ENCODE measurements at places on chromosomes 3 and 15.
A peak's percentile ranks its signal among the peaks of the same experiment; 100 is the strongest.

DNA sequence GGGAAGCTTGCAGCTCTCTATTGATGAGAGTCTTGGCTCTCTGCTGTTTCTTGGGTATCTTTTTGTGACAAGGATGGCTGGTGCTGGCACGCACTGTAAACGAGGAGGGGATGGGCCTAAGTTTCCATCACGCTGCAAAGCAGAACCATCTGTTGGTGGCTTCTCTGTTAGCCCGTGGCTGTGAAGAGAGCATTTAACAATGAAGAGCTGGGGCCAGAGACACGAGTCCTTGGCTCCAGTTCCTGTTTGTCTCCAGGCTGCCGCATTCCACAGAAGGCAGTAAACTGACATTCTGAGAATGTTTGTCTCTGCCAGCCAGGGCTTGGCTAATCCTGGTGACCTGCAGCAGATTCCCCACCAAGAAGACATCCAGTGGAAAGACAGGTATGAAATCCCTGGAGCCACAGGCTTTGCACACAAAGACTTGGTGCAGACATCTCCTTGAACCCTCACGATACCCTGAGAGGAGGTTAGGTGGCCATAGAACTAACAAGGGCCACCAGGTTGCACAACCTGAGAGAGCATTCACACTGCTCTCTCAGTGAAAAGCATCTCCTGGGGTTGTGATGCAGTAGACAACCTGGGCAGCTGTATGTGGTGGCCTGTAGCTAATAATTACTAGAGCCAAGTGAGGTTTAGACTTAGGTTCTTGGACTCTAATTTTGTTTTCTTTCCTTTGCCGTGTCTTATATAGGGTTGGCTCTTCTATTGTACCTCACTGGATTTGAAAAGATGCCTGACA is 130.9 kb downstream of the ASB7 start:
- no peak for DNase-seq

DNA sequence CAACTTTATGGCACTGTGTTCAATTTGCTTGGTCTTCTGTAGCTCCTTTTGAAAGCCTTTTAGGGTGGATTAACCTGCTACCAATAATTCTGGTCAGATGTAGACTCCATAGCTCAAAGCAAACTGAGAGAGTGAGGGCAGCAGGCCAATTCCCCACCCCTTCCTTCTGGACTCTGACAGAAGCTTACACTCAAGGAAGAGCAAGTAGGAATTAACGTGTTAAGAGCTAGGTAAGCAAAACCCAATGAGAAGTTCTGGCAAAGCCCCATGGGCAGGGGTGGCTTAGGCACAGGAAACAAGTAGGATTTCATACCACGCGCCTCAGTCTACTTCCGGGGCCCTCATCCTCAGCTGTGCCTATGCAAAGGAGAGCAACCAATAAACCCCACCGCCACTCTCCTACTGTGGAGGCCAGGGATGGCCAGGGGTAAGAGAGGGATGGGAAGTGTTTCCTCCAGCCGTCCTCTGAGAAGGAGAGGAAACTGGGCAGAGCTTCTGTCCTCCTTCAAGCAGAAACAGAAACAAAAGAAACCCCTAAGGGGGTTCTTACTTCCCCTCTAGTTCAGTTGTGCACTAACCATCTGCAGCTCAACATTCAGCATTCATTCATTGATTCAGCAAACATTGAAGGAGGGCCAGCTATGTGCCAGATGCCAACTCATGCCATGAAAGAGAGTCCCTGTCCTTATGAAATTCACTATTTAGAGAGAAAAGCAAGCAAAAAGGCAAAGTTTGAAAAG is 12.6 kb downstream of the CCR5 start:
- DNase-seq = no peak

- DNase-seq = no peak
Observed at GRCh38 chr3:38707730-38708129, 58.2 kb upstream of the SCN5A start.

DNA sequence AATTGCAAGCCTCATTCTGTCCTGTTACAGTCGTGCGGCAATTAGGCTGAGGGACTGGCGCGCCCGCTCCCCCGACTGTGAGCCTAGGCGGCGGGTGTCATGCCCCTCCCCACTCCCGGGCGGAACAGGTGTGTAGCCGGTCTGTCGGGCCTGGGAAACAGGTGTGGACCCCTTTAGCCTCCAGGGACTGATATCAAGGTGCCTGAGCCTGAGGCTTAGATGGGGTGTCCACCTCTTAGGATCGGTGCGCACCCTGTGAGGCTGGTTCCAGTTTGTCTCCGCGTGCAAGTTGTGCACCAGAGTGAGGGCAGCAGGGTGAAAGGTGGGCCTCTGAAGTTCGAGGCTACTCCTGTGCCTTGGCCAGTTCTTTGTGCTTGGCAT is 686 bp downstream of the VPS8 start:
- DNase-seq = no peak

DNA sequence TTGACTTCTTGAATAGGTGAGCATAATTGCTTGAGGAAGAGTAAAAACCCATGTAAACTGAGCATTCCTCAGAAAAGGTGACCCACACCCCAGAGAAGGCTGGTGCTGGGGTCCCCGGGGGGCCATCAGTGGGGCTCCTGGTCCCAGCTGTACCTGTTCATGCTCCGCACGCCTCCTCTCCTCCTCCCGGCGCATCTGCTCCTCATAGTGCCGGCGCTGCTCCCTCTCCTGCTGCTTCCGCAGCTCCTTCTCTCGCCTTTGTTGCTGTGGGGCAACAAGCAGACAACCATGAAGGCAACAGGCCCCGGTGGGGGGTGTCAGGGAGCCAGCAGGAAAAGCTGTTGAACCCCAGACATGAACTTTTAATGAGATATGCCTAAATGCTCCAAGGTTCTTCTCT is 113.7 kb upstream of the SLC2A2 start:
- no peak for DNase-seq

DNA sequence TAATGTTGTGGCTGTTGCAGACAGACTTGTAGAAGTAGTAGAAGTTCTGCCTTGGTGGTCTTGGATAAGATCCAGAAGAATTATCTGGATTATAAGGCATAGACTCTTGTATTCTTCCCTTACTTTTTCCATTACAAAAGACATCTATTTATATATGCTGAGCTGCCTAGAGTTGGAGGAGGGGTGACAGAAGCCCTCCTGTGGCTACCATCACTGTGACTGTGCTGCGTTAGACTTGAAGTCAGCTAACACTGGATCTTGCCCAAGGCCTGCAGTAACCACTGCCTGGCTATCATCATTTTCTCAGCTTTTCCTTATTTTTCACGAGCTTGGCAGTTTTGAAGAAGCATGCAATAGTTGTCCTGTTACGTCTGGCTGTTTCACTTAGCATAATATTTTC is 684.8 kb upstream of the BCHE start:
- DNase-seq = no peak

DNA sequence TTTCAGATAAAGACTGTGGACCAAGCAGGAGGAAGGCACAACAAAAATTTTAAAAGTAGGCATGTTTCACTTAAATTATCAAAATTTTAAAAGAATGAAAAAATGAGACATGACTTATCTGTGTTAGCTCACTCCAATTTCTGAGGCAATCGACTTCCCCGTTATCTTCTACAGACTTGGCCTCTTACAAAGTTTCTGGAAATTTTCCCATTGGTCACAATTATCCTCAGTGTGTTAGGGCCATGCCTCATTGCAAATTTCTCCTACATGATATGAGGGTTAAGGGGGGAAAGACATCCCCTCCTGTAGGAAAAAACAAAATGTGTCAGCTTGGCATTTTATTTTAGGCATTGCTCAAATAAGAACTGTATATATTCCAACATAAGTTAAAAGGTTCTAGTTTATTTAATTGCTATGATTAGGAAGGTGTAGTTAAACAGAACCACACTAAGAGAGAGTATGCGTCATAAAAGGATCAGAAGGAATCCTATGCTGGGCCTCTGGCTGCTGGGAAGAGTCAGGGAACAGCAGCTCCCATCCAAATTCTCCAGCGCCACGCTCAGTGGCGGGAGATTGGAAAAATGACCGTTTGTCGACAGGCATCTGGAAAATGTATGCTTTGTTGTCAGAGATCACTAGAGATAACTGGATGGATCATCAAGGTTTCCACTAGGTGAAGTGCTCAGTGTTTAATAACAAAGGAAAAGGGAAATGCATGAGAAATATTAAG is 463.6 kb upstream of the NR2F2 start:
- DNase-seq = no peak

- no peak for DNase-seq
Observed at GRCh38 chr3:61381745-61382392, 130.6 kb upstream of the FHIT start.

DNA sequence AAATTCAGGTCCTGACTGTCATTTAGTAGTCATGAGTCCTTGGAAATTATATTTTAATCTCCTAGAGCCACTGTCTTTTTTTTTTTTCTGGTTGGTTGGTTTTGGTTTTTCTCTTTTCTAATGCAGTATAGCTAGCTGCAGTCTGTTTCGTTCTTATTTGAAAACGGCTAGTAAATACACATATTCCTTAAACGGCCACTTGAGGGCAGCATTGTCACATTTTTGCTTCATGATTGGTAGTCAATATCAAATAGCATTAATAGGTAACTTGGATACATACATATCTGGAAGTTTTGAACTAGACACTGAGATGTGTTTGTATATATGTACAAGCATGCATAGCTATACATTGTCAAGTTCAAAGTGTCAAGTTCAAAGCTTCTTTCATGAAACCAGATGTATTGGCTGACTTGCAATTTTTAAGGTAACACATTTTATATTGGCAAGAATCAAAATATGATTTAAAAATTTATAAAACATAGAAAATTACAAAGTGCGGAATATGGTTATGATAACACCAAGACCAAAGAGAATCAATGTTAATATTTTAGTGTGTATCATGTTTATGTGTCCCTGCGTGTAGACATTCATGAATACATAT is 22.5 kb downstream of the GABRA5 start:
- peak; percentile 13 for DNase-seq

DNA sequence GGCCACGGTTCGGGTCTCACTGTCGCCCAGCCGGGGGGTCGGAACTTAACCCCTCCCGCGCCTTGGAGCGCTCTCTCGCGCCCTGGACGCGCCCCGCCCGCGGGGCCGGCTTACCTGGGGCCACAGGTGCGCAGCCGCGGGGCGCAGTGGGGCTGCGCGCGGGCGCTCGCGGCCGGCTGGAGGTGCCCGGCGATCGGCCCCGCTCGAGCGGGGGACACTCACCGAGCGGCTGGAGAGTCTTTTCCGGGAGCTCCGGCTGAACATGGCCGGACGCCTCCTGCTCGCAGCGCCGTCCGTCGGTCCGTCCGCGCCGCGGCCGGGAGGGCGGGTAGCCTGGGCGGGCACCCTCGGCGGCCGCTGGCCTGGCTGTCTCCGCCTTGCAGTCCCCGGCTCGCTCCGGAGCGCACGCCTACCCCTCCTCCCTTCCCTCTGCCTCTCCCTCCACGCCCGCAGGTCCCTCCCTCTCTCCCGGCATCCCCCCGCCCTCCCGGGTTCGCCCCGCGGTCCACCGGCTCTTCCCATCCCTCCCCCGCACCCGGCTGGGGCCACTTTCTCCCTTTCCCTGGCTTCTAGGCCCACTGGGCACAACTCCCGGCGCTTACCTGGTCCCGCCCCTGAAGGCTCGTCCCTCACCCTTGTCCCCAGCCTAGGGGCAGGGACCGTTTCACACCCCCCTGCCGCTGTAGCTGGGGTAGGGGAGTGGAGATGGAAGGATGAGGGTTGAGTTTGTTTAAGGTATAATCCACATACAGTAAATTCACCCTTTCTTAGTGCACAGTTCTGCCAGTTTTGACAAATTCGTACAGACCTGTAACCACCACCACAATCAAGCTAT is 220.1 kb upstream of the PRICKLE2 start:
- no peak for DNase-seq

DNA sequence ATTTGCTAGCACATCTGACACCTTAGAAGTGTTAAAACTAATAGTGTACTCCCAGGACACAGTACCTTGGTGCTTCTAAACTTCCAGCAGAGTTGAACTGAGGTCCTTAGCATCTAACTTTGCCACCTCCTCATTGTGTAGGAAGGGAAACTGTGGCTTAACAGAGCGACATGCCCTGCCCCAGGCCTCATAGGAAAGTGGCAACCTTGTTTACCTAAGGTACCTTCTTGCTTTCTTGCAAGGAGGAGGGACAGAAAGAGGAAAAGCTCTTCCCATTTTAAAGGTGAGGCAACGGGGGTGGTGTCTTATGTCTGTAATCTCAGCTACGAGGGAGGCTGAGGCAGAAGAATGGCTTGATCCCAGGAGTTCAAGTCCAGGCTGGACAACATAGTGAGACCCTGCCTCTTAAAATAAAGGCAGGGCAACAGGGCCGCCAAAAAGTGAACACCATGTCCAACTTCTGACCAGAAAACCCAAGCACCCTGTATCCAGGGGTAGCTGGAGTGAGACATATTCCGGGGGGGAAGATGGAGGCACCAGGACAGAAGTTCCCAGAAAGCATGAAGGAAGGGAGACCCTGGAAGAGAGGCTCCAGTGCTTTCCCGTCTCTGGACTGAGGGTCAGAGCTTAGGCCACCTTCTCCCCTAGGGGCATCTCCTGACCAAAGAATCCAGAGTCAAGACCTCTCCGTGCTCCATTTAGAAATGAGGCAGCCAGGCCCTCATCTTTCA is 540 bp upstream of the KLHL40 start:
- no peak for DNase-seq

DNA sequence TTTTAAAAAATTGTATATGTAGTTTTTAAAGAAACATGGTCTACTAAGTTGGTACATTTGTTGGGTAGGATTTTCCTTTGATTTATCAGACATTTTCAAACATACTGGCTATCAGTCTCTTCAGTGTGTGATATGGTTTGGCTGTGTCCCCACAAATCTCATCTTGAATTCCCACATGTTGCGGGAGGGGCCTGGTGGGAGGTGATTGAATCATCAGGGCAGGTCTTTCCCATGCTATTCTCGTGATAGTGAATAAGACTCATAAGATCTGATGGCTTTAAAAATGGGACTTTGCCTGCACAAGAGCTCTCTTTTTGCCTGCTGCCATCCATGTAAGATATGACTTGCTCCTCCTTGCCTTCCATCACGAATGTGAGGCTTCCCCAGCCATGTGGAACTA is 121.9 kb downstream of the ABI3BP start:
- no peak for DNase-seq

- DNase-seq = no peak
Observed at GRCh38 chr15:48754011-48754410, 56.9 kb downstream of the CEP152 start.

GRCh38 chr3:128727485-128727884 is 1.5 kb downstream of the RAB7A start:
- DNase-seq = no peak

DNA sequence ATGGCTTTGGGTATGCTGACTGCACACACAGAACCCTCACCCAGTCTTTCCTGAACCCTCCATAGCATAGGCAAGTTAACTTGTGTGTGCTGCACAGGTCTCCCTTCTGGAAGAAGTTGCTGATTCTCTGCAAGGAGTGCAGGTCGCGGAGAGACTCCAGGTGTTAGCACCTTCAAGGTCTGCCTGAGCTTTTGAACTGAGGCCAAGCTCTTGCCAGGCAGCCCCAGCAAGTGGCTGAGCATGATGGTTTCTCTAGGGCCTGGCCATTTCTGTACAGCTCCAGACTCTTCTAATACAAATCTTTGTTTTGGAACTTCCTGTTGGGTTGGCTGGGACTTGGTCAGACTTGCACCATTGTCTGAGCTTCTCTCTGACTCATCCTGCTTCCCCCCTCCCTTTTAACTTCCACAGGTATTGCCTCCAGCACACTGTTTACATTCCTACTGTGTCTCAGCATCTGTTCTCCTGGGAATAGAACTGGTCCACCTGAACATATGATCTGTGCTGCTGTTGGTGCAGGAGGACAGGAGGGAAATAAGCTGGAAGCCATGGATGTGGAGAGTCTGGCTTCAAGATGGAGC is 53.3 kb downstream of the KY start:
- no peak for DNase-seq

Measured in NCI-H1417 treated with DMSO at 0.1 percent for 48 hours (cell line).